ENCODE measurements at places on chromosomes 1 and 21. TPM values are rescaled to one million over a fixed set of nuclear protein-coding genes. Genes with fewer than 3 reads are reported as not detected.

GRCh38 chr1:44842862-44843655 lies at the start of gene PTCH2:
Gene PTCH2 (minus strand): TSS chr1:44843253. CDS start chr1:44842932, 321 bp downstream.
- DNase-seq, result peak; percentile 22
- no peak within 1 kb of the TSS for H3K4me3 ChIP-seq
- no peak within 1 kb of the TSS for H3K27ac ChIP-seq
- no peaks in the 10 kb centered on the region for H3K4me1 ChIP-seq
- H3K36me3 ChIP-seq, result no peaks in the 10 kb centered on the region
- H3K27me3 ChIP-seq, result peaks cover 18% of the 10 kb centered on the region

DNA sequence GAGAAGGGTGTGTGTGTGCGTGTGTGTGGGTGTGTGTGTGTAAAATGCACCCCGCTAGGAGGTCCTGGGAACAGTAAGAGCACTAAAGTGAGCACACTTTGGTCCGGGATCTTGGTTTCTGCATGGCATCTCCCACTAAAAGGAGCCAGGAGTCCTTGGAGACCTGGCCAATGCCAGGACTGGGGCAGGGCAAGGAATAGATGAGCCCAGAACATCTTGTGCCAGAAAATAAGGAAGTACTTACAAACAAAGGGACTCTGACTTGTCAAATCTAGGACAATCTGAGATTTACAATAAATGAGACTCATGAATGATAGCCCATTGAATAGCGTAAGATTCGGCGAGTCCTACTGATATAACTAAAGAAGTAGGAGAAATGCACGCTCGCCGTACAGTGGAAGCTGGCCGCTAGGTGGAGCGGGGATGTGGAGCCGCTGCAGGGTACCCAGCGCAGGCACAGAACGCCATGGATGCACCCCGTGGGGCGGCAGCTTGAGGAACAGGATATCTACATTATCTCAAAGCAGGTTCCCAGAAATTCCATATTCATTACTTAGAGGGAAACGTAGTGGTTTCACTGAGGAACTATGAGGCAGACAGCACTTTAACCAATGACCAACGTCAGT lies 7.1 kb downstream of the SLC37A1 start:
- peaks cover 38% of the 10 kb centered on the region for H3K36me3 ChIP-seq
- peaks cover 45% of the 10 kb centered on the region for H3K4me1 ChIP-seq
- no peak overlapping the region for H3K27ac ChIP-seq

GRCh38 chr1:81452693-81453366 lies 347.9 kb upstream of the ADGRL2 start:
- no peaks in the 10 kb centered on the region for H3K4me1 ChIP-seq
- no peaks in the 10 kb centered on the region for H3K36me3 ChIP-seq
- H3K27ac ChIP-seq, result no peak overlapping the region
- H3K4me3 ChIP-seq, result no peak overlapping the region
- no peak for DNase-seq

GRCh38 chr1:167650269-167651160 lies 20.5 kb downstream of the RCSD1 start:
- H3K4me3 ChIP-seq, result no peak overlapping the region
- peaks cover 81% of the 10 kb centered on the region for H3K4me1 ChIP-seq
- peak overlapping the region; percentile 80 for H3K27ac ChIP-seq
- H3K36me3 ChIP-seq, result peaks cover 7% of the 10 kb centered on the region
- peak; percentile 36 for DNase-seq
- H3K27me3 ChIP-seq, result no peaks in the 10 kb centered on the region

Gene CYP4A22
- not detected for total RNA-seq

All from activated CD4-positive, alpha-beta memory T cell treated with anti-CD3 and anti-CD28 coated beads for 36 hours (primary cell).